ENCODE measurements at places on chromosomes 16 and 17.

- DNase-seq: peak; percentile 20
Observed at GRCh38 chr16:85757341-85757822, 6.5 kb upstream of the C16orf74 start.

DNA sequence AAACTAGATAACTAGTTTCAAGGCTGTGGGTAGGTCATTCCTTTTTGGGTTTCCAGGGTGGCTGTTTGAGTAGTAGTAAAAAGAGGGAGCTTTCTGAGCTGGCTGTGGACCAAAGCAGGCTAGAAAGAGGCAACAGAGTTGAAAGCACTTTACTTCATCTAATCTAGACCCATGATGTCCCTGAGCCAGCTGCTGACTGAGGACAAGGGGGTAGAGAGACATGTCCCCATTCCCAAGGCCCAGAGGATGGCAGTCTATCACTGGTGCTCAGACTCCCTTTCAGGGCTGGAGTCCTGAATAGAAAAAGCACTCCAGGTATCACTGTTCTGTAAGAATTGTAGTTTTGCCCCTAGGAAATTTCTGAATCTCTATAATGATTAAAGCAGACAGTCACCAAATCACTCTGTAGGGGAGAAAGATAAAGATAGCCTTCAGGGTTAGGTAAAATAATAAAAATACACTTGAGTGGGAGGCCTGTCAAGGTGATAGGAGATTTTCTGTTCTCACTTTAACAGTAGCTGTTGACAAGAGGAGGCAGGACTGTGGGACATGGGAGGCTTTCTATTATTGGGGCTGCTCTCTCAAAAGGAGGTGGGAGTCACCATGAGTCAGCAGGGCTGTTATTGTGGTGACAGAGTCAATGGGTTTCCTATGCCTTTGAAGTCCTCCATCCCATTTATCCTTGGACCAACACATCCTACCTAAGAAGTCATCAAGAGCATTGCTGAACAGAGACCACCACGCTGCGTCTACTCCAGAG, 190.2 kb upstream of the MPHOSPH6 start:
- DNase-seq: no peak

DNA sequence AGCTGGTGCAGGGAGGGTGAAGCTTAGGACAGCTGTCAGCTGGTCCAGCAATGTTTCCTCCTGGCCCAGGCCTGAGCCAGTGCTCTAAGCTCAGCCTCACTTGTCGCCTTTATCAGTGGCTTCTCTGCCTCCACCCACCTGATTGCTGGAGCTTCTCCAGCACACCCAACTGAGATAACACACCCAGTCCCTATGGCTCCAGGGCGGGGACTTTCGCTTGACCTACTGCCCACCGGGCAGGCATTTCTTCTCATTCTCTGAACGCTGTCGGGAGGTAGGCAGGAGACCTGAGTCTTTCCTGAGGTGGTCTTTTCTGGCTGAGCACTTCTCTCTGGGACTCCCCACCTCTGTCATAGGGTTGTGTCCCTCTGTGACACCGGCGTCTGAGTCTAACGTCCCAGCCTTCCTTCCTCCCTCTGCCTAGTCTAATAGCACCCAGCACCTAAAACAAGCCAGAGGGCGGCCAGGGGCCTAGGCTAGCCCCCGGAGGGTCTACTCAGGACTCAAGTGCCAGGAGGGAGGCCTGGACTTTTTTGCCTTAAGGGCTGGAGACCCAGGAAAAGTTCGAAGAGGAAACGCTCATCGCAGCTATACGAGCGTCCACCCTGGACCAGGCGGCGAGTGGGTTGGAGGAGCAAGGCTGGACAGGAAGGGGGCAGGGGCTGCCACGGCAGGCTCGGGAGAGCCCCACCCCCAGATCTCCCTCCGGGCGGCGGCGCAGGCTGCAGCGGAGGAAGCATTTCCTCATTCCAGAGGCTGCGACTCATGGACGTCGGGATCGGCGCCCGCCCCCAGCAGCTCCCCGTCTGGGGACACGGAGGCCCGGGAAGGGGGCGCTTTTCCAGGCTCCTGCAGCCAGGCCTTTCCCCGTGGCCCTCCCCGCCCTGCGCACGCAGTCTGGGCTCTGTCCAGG, 756 bp downstream of the TAX1BP3 start:
- peak; percentile 83 for DNase-seq

DNA sequence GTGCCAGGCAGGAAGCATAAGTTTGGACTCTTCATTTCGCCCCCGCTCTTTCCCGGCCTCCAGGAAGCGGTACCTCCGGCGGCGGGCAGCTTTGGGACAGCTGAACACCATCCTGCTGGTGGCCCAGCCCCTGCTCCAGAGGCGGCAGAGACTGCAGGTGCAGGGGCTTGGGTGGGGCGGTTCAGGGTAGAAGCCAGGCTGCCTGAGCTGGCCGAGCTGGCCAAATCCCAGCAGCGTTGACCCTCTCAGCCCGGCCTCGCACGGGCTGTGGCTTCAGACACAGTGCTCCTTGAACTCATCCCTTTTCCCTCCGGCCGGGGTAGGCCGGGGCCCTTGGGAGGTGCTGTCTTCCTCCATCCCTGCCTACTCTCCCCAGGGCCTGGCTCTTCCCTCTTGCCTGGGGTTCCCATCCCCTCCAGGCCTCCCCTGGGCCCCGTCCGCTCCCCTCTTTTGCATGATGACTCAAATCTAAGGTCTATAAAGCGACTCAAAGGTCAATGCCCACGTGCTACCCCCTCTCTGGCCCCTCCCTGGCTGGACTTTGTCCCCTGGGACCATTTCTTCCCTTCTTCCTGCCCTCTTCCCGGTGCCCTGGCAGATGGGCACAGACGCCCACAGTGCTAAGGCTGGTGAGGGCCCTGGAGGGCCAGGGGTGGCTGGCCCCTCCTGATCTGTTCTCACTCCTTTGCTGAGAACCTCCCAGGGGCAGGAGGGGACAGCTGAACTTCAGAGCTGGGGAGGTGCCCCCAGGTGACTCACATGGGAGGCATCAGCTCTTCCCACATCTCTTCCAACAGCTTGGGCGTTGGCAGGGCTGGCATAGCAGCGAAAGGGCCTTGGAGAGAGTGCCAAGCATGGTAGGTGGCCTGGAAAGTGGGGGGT, 22.7 kb downstream of the MYO15B start:
- no peak for DNase-seq

DNA sequence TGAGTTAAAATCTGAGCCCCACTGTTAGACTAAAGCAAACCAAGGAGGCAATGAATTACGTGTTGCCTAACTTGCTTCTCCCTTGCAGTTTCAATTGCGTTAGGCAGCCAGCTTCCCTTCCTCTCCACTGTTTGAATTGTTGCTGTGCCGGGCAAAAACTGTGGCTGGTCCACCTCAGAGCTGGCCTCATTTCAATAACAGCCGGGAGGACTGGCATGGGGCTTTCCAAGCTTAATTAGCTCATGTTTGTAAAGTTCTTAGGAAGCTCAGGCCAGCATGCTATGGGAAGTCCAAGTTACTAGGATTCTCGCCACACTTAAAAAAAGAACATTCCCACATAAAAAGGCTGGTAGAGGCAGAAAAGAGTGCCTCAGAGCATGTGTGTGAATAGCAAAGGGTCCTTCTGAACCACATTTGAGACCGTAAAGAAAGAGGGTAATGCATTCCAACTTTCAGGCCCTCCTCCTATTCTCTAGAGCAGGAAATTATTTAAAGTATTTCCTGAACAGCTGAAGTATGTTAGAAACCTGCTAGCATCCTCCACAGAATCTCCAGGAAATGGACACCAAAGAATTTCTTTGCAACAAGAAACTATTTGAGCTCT, 79.0 kb upstream of the SMURF2 start:
- peak; percentile 39 for DNase-seq

DNA sequence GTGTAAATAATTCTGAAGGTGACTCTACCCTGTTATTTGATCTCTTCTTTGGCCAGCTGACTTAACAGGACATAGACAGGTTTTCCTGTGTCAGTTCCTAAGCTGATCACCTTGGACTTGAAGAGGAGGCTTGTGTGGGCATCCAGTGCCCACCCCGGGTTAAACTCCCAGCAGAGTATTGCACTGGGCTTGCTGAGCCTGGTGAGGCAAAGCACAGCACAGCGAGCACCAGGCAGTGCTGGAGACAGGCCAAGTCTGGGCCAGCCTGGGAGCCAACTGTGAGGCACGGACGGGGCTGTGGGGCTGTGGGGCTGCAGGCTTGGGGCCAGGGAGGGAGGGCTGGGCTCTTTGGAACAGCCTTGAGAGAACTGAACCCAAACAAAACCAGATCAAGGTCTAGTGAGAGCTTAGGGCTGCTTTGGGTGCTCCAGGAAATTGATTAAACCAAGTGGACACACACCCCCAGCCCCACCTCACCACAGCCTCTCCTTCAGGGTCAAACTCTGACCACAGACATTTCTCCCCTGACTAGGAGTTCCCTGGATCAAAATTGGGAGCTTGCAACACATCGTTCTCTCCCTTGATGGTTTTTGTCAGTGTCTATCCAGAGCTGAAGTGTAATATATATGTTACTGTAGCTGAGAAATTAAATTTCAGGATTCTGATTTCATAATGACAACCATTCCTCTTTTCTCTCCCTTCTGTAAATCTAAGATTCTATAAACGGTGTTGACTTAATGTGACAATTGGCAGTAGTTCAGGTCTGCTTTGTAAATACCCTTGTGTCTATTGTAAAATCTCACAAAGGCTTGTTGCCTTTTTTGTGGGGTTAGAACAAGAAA, 5.1 kb downstream of the STH start:
- peak; percentile 74 for DNase-seq

- DNase-seq: no peak
Observed at GRCh38 chr16:71229344-71229743, 1.2 kb downstream of the HYDIN start.

DNA sequence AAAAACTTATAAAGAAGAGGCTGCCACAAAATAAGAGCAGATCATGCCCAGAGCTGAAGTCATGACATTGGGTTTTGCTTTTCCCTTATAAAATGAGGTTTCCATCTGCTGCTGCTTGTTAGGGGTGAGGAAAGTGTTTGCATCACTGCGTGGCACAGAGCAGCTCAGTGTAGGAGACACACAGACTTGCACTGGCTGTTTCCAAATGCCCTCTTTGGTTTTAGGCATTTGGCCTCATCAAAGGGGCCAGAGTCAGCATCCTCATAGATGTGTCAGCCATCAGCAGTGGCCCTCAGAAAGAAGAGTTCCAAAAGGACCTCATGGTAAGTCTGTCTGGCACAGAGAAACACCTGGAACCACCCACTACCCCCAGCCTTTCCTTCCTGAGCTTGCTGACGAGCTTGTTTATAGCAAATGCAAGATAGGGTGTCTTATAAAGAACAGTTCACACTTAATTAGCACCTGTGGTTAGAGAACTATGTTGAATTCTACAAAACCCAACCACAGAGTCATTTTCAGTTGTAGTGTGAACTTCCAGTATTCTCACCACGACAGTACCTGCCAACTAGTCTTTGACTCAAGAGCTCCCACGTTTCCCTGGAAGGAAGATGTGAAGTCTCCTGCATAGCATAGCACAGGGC, 17.0 kb downstream of the VWA3A start:
- DNase-seq: no peak

GRCh38 chr17:8588877-8589554, 41.5 kb downstream of the MYH10 start:
- no peak for DNase-seq

GRCh38 chr16:4788489-4788889, 344 bp upstream of the SEPTIN12 start:
- DNase-seq: no peak

Data from SJCRH30 (cell line).